ENCODE measurements at places on chromosomes 6 and 20.

- no peak for DNase-seq
Measured at GRCh38 chr20:37288091-37288490, 1.4 kb upstream of the MANBAL start.

DNA sequence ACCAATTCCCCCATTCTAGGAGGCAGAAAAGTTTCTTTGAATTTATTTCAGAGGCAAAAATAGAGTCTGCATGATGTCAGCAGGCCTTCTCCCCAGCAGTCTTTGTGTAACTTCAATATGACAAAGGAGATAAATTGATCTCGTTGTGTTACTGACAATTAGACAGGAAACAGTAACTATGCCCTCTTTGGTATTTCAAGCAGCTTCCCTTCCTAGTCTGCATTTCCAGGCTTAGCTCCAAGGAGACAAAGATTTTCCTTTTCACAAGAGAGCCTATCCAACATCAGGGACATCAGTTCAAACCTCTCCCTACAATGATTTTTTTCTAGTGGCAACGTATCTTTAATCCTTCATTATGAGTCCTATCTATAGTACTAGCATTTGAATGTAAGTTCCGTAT is 245.9 kb upstream of the HSF2 start:
- no peak for DNase-seq

DNA sequence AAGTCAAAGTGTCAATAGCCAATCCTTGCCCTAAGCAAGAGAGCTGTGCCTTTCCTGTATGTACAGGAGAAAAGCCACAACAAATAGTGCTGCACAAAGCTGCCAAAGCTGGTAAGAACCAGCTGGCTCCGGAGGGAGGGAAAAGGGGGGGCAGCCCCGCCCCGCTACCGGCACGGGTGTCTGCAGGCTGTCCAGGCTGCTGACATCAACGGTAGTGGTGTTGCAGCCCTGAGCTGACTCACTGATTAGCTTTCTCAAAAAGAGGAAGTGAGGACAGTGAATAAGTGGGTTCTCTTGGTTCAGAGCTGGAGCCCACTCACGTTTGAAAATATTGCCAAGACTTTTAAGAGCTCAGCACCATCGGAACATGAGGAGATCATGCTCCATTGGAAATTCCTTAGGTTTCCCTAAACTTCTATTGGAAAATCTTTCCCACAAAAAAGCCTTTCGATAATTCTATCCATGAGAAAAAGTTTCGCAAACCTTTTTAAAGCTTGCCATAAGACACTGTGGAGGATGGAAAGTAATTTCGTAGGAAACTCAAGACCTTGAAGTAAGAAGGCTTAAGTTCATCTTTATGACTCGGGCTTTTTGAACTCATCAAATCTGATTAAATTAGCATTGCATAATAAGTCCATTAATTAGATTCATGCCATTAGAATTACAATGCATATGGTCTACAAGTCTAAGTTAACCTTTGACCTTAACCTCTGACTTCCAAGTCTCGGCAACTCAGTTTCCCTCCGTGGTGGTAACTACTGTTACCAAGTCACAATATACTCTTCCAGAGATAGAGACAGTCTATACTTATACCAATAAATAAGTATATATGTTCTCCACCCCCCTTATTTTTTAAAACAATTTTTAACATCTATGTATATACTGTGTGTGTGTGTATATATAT is 67.0 kb downstream of the TNFRSF21 start:
- DNase-seq = peak; percentile 42

- DNase-seq = no peak
Measured at GRCh38 chr20:59101961-59102360, 59.4 kb upstream of the PRELID3B start.

DNA sequence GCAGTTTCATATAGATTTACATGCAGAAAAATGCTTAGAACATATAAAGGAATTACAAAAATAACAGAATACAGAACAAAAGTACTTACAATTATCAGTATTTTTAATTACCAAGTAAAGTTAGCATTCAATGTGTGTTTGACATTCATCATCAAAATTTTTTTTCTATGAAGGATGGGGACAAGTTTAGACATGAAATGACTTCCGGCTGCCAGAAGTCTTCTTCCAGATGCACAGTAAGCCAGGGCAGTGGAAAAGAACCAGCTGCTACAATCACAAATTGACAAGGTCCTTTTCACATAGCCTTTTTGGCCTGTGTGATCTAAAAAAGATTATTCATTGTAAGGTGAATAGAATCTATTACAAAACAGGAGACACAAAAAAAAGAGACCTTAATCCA is 73.8 kb downstream of the HUS1B start:
- DNase-seq = no peak
